SJSA1 (cell line): ENCODE measurements at places on chromosomes 13 and 19. TPM values are rescaled to one million over a fixed set of nuclear protein-coding genes. Genes with fewer than 3 reads are reported as not detected.
A peak's percentile ranks its signal among the peaks of the same experiment; 100 is the strongest.

DNA sequence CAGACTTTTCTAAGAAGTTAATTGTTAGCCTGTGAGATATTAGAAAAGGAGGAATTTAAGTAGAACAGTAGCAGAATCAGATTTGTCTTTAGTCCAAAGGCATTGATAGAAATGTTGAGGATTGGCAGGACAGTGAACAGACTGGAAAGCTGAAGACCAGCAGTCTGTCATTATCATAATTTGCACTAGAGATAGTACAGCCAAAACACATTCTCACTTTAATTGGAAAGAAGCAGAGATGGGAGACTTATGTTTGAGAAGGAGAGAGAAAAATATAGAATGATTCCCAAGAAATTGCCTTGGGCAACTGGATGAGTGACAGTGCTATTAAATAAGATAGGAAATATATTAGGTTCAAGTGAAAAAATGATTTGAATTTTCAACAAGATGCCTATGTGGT, 755.5 kb downstream of the SLITRK5 start:
- DNase-seq: no peak

DNA sequence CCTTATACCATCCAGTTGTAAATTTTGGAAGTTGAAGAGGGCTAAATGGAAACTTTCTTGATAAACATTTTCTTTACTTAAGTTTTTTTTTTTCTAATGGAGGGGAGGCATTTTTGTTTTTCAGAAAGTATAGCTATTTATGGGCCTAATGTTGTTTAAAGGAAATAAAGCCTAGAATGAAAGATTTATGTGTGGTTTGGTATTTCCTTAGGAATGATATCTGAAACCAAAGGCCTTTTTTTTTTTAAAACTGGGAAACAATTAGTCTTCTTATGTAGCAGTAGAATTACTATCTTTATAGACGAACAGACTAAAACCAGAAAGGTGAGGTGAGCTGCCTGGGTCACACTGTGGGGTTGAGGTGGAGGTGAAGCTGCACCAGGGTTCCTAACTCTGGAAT, 80.1 kb downstream of the ESD start:
- no peak for DNase-seq

DNA sequence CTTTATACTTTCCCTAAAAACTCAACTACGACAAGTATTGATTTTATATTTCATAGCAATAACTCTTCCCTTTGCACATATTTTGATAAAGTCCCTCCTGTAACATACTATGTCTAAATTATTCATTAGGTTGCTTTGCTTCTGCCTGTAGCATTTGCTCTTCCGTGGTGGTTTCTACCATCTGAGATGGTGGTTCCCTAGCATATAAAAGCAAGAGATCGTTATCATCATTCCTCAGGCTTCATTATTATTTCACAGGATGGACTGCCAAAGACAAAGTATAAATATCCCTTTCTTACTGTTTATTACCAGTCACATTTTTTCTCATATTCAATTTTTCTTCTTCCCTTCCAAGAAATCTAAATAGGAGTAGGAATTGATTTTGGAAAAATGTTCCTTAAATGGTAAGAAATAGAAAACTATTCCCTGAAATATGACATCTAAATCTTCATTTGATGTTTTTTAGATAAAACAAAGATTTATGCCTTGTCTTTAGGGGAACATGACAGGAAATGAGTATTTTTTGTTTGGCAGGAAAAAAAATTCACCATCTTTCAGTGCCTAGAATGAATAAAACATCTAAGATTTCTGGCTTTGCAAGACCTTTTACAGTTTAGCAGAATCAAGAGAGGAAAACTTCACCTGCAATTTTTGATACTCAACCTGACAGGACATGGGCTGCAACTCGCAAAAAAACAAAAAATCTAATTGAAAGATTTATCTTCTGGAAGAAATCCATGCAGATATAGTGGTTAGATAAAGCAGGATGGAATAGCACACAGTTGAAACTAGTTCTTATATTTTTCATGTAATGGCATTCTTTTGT, 340.0 kb downstream of the SPRY2 start:
- no peak for DNase-seq

- DNase-seq: peak; percentile 35
Observed at GRCh38 chr13:97259798-97260714, 37.9 kb downstream of the MBNL2 start.

DNA sequence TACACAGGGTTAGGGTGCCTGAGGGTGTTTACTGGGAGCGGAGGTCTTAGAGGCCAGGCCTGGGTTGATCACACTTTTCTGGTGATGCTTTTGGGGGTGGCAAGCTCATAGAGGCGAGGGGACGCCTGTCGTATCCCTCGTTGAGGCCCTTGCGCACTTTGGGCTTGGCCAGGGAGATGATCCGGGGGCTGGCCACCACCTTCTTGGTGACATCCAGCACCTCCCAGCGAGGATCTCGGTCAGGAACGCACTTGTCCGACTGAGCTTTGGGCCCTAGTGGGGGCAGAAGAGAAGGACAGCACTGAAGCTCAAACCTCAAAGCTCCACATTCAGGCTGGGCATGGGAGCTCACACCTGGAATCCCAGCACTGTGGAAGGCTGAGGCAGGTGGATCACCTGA, 17.6 kb upstream of the MIER2 start:
- no peak for DNase-seq

DNA sequence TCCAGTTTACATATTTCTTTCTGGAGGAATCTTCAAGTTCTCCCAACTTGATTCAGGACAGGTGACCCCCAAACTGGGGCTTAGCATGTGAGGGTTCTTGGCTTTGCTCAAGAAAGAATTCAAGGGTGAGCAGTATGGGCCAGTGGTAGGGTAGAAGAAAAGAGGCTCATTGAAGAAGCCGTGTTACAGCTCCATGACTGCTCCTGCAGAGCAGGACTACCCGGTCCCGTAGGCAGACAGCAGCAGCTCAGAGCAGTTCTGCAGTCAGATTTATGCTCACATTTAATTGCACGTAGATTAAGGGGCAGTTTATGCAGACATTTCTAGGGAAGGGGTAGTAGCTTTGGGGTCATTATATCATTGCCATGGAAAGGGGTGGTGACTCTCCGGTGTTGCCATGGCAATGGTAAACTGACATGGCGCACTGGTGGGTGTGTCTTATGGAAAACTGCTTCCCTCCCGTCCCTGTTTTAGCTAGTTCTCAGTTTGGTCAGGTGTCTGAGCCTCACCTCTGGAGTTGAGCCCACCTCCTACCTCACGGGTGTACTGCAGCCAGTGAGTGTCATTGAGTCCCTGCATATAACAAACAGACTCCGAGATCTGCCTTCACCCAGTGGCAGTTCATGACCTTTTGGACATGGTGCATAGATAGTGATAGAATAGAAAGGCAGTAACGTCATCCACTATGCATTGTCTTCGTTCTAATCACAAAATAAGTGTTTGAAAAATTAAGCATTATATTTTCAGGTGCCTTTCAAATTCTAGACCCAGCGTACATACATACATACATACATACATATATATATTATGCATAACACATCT, 16.0 kb upstream of the ZNF792 start:
- no peak for DNase-seq

- no peak for DNase-seq
Observed at GRCh38 chr13:38868870-38869269, 121.8 kb downstream of the STOML3 start.

- no peak for DNase-seq
Observed at GRCh38 chr19:54352041-54352440, 12.7 kb downstream of the LAIR1 start.

GRCh38 chr13:92221916-92222315, 823.5 kb downstream of the GPC5 start:
- no peak for DNase-seq

The UNC13A gene
- total RNA-seq: not detected in 2 replicates

The CEACAM3 gene
- total RNA-seq: not detected in 2 replicates

The ZNF792 gene
- total RNA-seq: 2.9 and 4.8 TPM in 2 replicates

The HCN2 gene
- total RNA-seq: 2.2 and 4.3 TPM in 2 replicates
